ENCODE measurements at places on chromosomes 5 and 9.

GRCh38 chr9:79570448-79571308 lies 1.1 kb upstream of the TLE4 start:
- DNase-seq: peak; percentile 24

GRCh38 chr9:102434545-102434944 lies 560.6 kb upstream of the CYLC2 start:
- no peak for DNase-seq

GRCh38 chr9:36140086-36141084 lies 3.9 kb downstream of the GLIPR2 start:
- no peak for DNase-seq

DNA sequence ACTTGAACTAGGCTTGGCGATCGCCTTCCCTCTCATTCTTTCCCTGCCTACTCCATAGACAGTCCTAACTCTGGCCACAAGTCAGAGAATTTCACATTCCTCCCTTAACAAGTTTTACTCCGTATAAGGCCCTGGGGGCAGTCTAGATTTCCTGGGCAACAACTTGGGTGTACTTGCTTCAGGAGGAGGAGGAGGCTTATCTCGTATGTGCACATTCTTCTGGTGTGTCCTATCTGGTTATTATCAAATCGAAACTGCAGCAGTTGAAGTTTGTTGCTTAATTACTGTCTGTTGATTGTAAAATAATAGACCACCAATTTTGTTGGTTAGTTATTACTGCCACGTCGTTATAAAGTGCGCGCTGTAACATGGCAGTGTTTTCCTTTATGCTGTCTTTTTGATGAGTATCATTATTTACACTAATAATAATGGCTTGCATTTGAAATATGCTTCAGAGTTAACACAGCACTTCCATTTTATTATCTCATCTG lies 42.0 kb downstream of the PIP5K1B start:
- DNase-seq: no peak

DNA sequence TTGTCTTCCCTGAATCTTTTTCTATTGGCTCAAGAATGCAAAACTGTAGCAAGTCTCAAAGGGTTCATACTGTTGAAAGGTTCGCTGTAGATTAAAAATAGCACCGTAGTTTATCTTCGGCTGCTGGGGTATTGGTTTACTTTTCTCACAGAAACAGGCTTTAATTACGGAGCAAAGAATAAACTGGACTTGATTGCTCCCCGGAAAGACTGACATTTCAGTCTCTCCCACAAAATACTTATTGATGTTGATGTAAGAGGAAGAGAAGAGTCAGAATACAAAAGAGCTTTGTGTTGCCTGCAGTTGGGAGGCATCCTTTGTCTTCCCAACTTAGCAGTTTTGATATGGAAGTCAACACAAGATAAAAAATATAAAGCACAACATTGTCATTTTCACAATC lies 183.9 kb upstream of the DMAC1 start:
- no peak for DNase-seq

All from stimulated activated CD4-positive, alpha-beta T cell treated with anti-CD3 and anti-CD28 coated beads, Interleukin-12 subunit alpha, Interleukin-12 subunit beta, amount 100 ng/mL, for 24 hours (primary cell).